Ecto neural progenitor cell (in vitro differentiated cells): ENCODE measurements at places on chromosomes 7 and 10.

- DNase-seq = peak; percentile 74
Measured at GRCh38 chr10:6145166-6145987, 56.5 kb downstream of the RBM17 start.

DNA sequence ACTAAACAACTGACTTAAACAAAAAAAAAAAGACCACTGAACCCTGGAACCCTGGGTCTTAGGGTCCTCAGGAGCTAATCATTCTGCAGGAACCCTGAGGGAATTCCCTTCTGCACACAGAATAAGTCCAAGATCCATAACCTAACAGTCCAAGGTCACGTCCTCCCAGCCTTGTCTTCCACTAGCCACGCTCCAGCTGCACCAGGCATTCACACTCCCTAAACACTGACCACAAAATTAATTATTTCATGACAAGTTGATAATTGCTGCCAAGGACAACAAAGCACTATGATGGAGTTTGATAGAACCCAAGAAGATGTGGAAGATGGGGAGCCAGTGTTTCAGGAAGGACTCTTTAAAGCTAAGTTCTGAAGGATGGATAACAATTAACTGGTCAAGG, 130.6 kb downstream of the SH3PXD2A start:
- DNase-seq = no peak

DNA sequence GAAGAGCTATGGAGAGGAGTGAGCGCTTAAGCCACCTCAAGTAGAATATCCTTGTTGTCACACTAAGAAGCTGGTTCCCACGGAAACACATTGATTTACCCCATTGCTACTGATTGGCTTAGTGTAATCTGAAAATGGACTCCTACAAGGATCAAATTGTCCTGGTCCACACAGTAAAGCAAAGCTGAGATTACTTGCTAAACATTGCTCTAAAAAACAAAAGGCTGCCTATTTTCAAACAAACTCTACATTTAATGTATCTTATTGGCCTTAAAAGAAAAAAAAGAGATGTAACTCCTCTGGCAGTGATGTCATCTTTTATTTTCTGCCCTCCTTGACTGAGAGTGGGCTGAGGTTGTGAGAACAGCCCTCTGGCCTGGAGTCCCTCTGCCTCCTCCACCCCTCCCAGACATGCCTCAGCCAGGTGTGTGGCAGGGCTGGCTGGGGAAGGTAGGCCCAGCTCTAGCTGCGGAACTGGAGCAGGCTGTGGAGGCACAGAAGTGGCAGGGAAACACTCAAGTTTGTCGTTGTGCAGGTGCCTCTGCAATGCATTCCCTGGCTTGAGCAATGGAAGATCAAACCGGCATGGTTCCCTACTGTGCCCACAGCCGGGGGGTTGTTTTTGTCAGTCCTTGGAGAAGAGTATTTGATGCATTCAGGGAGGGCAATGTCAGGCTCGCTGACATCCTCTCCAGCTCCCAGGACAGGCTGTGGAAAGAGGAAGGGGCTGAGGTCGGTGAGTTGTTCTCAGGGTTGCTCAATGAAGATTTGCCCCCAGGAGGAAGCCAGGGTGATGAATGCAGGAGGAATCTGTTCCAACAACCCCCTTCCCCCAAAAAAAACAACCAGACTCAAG, 9.1 kb downstream of the KLF6 start:
- no peak for DNase-seq

DNA sequence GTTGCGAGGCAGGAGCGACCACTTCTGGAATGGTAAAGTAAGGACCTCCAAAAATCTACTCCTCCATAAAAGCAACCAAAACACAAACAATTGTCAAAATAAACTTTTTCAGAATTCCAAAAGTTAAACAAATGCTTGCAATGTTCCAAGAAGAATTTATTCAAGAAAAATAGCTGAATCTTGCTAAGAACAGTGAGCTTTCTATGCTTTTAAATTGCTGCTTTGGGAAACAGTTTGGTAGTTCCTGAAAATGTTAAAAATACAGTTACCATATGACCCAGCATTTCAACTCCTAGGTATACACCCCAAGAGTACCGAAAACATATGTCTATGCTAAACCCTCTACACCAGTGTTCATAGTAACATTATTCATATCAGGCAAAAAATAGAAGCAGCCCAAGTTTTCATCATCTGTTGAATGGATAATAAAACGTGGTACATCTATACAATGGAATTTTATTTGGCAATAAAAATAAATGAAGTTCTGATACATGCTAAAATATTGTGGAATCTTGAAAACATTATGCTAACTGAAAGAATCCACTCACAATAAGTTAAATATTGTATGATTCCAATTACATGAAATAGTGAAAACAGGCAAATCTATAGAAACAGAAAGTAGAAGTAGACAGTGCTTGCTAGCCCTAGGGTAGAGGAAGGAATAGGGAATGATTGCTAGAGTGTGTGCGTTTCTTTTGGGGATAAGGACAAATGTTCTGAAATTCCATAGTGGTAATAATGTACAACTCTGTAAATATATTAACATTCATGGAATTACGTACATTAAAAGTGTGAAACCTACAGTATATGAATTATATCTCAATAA, 57.0 kb downstream of the LRRN3 start:
- no peak for DNase-seq

GRCh38 chr10:86086418-86086817, 280.2 kb downstream of the GRID1 start:
- peak; percentile 23 for DNase-seq

GRCh38 chr7:2261611-2262010, 19.6 kb downstream of the NUDT1 start:
- DNase-seq = no peak

- DNase-seq = no peak
Measured at GRCh38 chr10:22174442-22174841, 43.4 kb downstream of the EBLN1 start.

GRCh38 chr10:88270871-88271713, 312.0 kb downstream of the RNLS start:
- DNase-seq = no peak

GRCh38 chr10:102604439-102604841, 39.8 kb upstream of the TRIM8 start:
- DNase-seq = no peak

GRCh38 chr10:36634916-36635315, 490.5 kb upstream of the ANKRD30A start:
- DNase-seq = no peak

- no peak for DNase-seq
Measured at GRCh38 chr10:34666008-34666704, 148.9 kb downstream of the PARD3 start.
